ENCODE measurements at places on chromosomes 12 and 14.

- no peak for DNase-seq
Measured at GRCh38 chr14:77051116-77051515, 22.6 kb upstream of the IRF2BPL start.

DNA sequence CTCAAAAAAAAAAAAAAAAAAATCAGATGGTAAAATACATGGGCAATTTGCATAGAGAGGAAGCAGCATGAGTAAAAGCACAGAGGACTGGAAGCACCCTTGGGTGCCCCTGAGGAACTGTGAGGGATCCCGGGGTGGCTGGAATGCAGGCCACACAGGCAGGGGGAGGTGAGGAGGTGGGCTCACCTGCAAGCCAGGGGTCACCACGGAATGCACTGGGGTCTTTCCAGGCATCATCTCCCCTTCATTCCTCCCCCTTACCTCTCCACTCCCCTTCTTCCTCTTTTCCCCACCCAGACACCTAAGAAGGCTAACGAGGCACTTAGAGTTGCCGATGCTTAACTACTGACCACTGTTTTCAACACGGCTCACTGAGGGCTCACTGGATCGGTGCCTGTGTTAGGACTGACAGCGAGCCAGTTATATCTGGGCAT is 14.4 kb upstream of the HIP1R start:
- DNase-seq, result no peak

- no peak for DNase-seq
Measured at GRCh38 chr12:42119085-42119633, 25.5 kb downstream of the GXYLT1 start.

DNA sequence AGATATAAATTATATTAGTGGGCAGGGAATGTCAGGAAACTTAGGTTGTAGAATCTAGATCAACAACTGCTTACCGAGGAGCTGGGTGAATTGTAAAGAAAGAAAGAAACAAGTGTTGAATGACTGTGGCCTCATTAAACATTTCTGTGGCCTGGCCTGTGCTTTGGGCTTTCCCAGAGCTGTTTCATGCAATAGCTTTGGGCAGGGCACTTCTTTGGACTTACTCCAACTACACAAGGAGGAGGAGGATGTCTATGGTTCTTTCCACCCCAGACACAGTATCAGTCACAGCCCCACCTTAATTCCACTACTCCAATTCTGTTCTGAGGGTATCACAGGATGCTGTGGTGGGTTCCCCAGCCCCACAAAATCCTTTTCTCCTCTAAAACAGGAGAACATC is 38.0 kb downstream of the DPF3 start:
- DNase-seq, result no peak

DNA sequence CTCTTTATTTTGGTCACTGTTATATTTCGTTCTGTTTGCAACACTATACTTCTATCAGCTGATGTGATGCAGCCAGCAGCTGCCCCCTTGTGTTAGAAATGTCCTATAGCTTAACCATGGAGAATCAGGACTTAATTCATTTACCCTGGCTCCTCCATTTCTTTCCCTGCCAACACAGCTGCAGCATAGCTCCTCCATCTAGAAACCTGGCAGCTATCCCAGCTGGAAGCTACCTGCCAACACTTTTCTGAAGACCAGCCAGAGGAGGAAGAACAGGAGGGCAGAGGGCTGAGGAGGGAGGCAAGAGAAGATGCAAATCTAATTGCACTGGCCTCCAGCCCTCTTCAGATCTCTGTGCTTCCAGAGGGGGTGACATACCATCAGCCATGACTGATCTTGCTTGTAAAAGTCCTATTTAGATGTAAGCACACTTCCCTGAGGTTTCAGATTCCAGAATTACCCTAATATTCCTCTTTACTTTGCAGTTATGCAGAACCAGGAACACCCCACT is 156.8 kb upstream of the TMEM260 start:
- peak; percentile 13 for DNase-seq

DNA sequence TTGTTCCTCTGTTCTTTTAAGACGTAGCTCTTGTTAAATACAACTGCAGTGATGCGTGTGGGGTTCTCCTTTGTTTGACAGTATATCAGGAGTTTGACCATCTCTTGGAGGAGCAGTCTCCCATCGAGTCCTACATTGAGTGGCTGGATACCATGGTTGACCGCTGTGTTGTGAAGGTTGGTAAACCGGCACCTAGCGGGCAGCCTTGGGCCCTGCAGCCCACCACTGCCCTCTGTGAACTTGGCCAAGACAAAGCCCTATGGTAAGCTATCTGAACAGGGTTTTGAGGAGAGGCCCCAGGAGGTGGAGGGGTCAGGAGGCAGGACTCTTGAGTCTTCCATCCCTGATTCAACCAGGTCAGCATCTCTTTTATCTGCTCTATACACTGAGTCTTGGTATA is 54.6 kb upstream of the RIC8B start:
- DNase-seq, result no peak

GRCh38 chr14:83129496-83129895 is 1595.8 kb upstream of the SEL1L start:
- no peak for DNase-seq

GRCh38 chr12:58105225-58106119 is 164.1 kb downstream of the ATP23 start:
- DNase-seq, result no peak

GRCh38 chr12:9068600-9068999 is 47.1 kb downstream of the A2M start:
- DNase-seq, result no peak

- no peak for DNase-seq
Measured at GRCh38 chr14:35932659-35933159, 106.6 kb downstream of the BRMS1L start.

- no peak for DNase-seq
Measured at GRCh38 chr12:97638739-97639138, 176.1 kb downstream of the RMST start.

- peak; percentile 20 for DNase-seq
Measured at GRCh38 chr12:54126696-54127537, 61.9 kb downstream of the SMUG1 start.

DNA sequence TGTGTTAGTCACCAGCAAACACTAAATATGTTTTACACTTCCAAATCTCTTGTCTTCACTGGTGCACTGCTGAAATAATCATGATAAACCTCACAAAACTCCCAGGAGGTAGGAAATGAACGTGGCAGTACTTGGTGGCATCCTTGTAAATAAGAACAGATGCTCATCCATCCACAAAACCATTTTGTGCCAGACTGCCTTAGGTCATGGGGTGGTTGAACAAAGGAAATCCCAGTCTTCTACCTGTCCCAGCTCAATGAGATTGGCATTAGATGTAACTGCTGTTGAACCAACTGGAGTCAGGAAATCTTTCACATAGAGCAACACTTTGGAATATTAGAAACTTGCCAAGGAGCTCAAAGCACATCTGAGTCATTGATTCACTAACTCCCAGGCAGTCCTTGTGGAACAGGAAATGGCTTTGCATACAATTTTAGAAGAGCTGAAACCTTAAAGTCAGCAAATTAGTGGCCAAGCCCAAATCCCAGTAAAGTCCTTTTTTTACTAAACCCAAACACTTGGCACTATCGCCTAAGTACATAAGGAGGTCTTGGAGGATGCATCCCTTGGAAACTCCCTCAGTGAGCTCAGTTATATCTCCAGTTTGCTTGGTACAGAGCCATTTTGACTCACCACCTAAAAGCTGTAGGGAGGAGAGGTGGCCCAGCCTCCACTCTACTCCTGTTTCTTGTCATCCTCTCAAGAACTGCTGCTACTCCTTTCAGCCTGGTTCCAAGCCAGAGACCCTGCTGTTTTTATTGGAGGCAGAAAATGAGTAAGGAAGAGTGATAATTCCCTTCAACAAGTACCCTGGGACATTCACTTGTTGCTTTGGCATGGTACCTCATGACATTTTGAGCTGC is 208.0 kb downstream of the NOVA1 start:
- DNase-seq, result peak; percentile 35

DNA sequence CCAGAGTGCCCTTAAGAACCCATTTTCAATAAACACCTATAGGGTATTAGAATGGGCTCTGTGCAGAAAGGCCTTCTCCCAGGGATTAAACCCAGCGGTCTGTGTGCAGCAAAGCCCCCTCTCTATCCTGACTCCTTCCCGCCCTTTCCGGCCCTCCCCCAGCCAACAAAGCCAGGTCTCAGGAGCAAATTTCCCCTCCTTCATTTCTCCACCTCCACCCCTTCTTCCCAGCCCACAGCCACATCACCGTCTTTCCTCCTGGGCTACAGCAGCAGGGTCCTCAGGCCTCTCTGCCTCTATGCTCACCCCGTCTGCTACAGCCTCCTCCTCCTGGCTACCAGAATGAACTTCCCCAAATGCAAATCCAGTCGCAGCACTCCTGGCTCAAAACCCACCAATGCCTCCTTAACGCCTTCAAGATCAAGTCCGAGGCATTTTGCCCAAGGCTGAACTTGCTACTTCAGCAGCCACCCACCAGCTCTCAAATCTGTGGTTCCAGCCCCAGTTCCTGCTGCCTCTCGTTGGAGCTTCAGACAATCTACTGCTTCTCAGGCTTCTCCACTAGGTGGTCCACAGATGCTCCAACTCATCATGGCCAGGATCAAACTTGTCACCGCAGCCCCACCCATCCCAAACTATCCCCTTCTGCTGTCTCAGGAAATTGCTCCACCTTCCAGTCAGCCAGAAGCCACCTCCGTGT is 134.8 kb downstream of the BCL11B start:
- no peak for DNase-seq

- DNase-seq, result no peak
Measured at GRCh38 chr12:106594447-106594846, 11.6 kb downstream of the RFX4 start.

DNA sequence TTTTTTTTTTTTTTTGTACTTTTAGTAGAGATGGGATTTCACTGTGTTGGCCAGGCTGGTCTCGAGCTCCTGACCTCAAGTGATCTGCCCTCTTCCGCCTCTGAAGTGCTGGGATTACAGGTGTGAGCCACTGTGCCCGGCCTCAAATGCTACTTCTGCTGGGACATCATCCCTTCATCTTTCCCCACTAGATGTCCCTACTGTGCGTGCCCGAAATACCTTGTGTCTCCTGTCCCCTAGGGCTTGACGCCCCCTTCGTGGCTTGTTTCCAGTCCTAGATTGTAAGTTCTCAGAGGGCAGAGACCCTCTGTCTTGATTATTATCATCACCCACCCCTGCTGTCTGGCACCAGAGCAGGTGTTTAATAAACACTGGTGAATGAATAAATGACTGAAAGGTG is 14.9 kb downstream of the CCDC63 start:
- DNase-seq, result no peak

DNA sequence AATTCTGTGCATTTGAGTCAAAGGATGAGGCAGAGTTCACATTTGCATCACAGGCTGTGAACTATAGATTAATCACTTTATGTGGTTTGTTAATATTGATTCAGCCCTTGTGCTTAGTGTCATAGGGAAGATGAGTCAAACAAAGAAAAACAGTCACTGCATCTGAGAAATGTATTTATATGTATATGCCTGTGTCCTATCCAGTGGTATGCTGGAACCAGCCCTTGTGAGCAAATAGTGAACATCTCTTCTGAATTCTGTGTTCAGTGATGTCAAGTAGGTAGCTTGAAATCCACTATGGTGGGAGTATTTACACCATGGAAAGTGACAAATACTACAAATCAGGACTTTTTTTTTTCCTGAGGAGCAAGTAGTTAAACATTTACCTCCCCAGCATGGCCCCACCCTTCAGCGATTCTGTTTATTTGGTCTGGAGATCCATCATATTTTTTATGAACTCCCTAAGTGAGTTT is 128.5 kb downstream of the HMGA2 start:
- DNase-seq, result peak; percentile 86

- no peak for DNase-seq
Measured at GRCh38 chr12:101850199-101850598, 19.4 kb upstream of the GNPTAB start.

DNA sequence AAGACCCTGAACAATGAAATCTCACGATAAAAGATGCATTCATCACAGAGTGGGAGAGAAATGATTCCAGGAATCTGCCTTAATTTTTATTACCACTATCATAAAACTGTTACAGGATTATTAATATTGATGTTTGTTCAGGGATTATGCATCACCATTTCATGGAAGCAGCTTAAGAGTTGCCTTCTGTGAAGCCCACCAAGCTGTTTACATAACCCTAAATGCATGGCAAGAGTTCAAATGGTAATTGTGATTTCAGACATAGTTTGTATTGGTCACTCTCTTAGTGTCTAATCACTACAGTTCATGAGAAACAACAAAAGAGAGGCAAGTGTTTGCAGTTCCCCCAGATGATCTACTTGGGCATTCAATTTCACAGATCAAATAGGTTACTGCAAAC is 527.7 kb downstream of the RPS29 start:
- no peak for DNase-seq

- DNase-seq, result no peak
Measured at GRCh38 chr12:42275499-42275898, 37.5 kb upstream of the YAF2 start.

- no peak for DNase-seq
Measured at GRCh38 chr12:55715169-55715764, 579 bp upstream of the BLOC1S1 start.

DNA sequence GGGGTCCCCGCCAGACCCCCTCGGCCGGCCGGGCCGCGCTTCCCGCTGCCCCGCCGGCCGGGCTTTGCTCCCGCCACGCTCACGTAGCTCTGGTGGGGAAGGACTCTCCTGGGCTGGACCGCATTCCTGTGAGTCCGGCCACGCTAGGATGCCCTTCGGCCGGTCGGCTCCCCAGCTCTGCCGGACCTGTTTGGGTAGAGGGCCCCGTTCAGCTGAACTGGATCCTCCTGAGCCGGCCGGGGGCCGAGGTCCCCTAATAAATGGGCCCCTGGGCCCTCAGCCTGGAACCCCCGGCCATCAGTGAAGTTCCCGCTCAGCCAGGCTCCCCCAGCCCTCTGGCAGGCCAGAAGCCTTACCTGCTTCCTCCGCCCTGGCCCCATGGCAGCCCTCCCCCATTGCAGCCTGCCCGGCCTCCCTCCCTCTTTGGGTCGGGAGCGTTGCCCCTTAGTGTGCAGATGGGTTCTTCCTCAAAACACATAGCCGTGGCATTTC is 593 bp downstream of the UNC119B start:
- DNase-seq, result no peak

GRCh38 chr14:44428231-44428945 is 78.7 kb downstream of the FSCB start:
- no peak for DNase-seq

GRCh38 chr14:21719841-21720240 is 46.2 kb upstream of the OR4E1 start:
- no peak for DNase-seq

DNA sequence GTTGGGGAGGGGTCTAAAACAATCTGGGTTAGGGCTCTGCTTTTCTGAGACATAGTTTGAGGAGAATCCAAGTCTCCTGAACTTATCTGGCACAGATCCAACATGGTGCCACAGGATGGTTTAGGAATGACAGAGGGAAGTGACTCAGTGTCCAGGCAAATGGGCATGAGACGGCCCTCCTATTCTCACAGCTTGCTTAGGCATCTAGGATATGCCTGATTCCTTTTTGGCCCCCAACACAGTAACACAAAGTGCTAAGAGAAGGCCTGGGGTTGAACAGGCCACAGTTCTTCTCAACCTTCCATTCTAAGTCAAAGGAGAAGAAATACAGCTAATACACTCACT is 117.7 kb downstream of the ZFP36L1 start:
- DNase-seq, result peak; percentile 68

- DNase-seq, result no peak
Measured at GRCh38 chr12:12872934-12873275, 18.5 kb upstream of the GPRC5A start.

- no peak for DNase-seq
Measured at GRCh38 chr14:96734076-96734622, 63.0 kb upstream of the VRK1 start.

Data from HS-5 (cell line).